Activated naive CD4-positive, alpha-beta T cell treated with anti-CD3 and anti-CD28 coated beads for 36 hours (primary cell): ENCODE measurements at places on chromosomes 4 and X. TPM values are rescaled to one million over a fixed set of nuclear protein-coding genes. Genes with fewer than 3 reads are reported as not detected.
A peak's percentile ranks its signal among the peaks of the same experiment; 100 is the strongest.

- no peak overlapping the region for H3K4me3 ChIP-seq
- peaks cover 3% of the 10 kb centered on the region for H3K27me3 ChIP-seq
- peaks cover 2% of the 10 kb centered on the region for H3K4me1 ChIP-seq
Observed at GRCh38 chrX:50876551-50876950, 34.0 kb upstream of the BMP15 start.

DNA sequence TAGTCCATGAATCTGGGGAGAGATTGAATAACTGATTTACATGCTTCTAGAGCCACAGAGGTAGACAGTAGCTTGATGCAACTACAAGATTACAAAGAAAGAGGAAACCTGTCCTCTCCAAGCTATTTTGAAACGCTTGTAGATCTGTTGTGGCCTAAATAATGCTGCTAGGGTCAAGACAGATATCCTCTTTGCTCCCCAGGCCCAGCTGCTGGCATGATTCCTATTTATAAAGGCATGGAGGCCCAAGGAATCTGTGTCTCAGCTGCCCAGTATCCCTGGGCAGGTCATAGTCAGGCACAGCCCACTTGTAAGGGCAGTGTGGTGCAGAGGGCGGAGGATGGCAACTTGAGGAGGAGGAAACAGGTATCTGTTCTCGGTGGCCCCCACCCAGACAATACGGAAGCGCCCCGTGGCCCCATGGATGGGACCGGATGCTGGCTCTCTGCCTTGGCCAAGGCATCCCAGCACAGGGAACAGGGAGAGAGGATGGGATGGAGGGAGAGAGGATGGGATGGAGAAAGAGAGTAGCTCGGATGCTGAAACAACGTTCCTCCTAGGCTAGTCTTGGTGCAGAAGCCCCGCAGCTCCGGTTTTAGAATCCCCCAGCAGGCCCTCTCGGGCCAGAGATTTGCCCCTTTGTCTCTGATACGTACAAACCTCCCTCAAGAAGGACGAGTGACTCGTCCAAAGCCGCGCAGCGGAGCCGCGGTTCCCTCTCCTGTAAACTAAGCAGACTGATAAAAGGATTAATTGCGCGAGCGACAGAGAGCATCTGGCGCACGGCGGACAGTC is 767 bp upstream of the SMIM20 start:
- peak overlapping the region; percentile 96 for H3K4me3 ChIP-seq
- DNase-seq, result peak; percentile 45
- H3K27me3 ChIP-seq, result no peaks in the 10 kb centered on the region
- H3K27ac ChIP-seq, result peak overlapping the region; percentile 97
- peaks cover 17% of the 10 kb centered on the region for H3K4me1 ChIP-seq
- H3K36me3 ChIP-seq, result peaks cover 3% of the 10 kb centered on the region

The CT55 gene
- total RNA-seq, result not detected

The IL13RA1 gene
- 1.8 TPM for total RNA-seq

DNA sequence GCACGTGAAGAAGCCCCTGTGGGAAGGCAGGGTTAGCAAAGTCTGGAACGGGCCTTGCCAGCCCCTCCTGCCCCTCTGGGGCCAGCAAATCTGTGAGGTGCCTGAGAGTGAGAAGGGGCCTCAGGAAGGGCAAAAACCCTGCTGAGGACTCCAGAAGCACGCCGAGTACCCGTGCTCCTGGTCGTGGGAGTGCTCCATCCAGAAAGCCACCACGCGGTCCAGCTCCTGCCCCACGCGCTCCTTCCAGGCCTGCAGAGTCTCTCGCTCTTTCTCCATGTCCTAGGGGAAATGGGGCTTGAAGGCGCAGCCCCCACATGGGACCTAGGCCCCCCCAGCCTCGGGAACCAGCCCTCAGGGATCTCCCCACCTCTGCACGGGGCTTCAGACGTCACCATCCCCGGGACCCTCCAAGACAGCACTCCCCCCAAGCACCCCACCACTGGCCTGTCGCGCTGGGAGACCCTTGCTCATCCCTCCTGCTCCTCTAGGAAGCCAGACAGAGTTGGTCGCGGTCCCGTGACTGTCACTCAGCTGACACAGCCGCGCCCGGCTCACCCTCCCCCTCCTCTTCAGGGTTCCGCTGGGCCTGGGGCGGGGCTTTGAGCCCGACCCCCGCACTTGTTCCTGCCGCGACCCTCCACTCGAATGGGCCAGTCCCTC is at the start of gene RENBP:
RENBP (minus strand) TSS at position 504 of the 660 bp plus-strand sequence; CDS start at position 471, 33 bp downstream.
- H3K27ac ChIP-seq, result peak within 1 kb of the TSS; percentile 63
- peaks cover 25% of the 10 kb centered on the region for H3K4me1 ChIP-seq
- H3K36me3 ChIP-seq, result peaks cover 5% of the 10 kb centered on the region
- peak within 1 kb of the TSS; percentile 81 for H3K4me3 ChIP-seq

The ITM2A gene
- 99.5 TPM for total RNA-seq

DNA sequence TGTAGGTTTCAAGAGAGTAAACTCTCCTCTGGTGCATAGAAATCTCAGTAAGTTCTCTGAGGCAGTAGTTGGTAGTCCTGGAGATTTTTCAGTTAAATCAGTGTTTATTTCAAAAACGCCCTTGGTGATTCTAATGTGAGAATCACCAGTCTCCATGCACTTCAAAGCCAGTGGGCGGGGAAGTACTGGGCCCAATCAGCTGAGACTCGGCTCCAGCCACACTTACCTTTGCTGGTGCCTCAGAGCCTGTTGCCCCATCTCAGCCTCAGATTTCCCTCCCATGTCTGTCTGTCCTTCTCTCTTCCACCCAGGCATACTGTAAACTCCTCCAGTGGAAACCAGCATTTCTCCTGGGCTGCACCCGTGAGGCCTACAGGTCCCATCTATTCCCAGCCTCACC is 7.4 kb upstream of the MGST2 start:
- H3K4me3 ChIP-seq, result peak overlapping the region; percentile 1
- no peaks in the 10 kb centered on the region for H3K36me3 ChIP-seq
- peak overlapping the region; percentile 83 for H3K27ac ChIP-seq
- peak; percentile 44 for DNase-seq
- H3K27me3 ChIP-seq, result no peaks in the 10 kb centered on the region

- H3K27ac ChIP-seq, result no peak overlapping the region
- no peak overlapping the region for H3K4me3 ChIP-seq
- no peaks in the 10 kb centered on the region for H3K27me3 ChIP-seq
- no peak for DNase-seq
- peaks cover 16% of the 10 kb centered on the region for H3K36me3 ChIP-seq
Observed at GRCh38 chrX:70402721-70403120, 20.4 kb upstream of the GDPD2 start.

The ZNF141 gene
- total RNA-seq, result 23.2 TPM

DNA sequence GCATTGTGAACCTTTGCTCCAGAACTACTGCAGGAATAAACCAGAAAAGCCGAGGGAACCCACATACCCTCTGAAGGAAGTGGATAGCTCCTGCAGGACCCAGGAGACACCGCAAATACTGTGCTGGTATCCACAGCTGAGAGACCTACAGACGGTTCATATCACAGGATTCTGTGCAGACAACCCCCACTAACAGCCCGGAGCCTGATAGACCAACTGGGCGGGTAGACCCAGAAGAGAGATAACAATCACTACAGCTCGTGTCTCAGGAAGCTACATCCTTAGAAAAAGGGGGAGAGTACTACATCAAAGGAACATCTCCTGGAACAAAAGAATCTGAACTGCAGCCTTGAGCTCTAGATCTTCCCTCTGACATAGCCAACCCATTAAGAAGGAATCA is 150.8 kb downstream of the FRAS1 start:
- no peak for DNase-seq
- peaks cover 6% of the 10 kb centered on the region for H3K27me3 ChIP-seq
- no peaks in the 10 kb centered on the region for H3K4me1 ChIP-seq
- no peak overlapping the region for H3K27ac ChIP-seq
- no peaks in the 10 kb centered on the region for H3K36me3 ChIP-seq

- no peaks in the 10 kb centered on the region for H3K27me3 ChIP-seq
- H3K27ac ChIP-seq, result no peak overlapping the region
- peaks cover 2% of the 10 kb centered on the region for H3K36me3 ChIP-seq
- H3K4me1 ChIP-seq, result no peaks in the 10 kb centered on the region
- no peak overlapping the region for H3K4me3 ChIP-seq
Observed at GRCh38 chr4:103118166-103118565, 18.5 kb upstream of the BDH2 start.

DNA sequence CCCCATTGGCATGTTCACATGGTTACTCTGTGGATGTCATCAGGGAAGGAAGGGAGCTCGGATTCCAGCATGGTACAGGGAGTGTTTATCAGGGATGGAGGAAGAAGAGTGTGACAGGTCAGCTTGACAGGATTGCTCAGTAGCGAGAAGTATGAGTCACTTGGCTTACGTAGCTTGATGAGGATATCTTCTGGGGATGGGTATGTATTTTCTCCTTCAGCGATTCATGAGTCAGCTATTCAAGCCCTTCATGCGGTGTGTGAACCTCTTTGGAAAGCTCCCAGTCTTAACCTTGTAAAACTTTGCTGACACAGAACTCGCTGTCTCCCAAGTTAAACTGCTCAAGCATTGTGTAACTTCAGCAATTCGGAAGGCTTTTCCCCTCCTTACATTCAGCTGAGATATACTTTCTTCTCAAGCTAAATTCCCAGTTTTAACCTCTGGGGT is 275.4 kb downstream of the ARHGAP10 start:
- no peaks in the 10 kb centered on the region for H3K27me3 ChIP-seq
- peaks cover 2% of the 10 kb centered on the region for H3K36me3 ChIP-seq
- no peak overlapping the region for H3K4me3 ChIP-seq
- H3K4me1 ChIP-seq, result no peaks in the 10 kb centered on the region
- DNase-seq, result no peak

DNA sequence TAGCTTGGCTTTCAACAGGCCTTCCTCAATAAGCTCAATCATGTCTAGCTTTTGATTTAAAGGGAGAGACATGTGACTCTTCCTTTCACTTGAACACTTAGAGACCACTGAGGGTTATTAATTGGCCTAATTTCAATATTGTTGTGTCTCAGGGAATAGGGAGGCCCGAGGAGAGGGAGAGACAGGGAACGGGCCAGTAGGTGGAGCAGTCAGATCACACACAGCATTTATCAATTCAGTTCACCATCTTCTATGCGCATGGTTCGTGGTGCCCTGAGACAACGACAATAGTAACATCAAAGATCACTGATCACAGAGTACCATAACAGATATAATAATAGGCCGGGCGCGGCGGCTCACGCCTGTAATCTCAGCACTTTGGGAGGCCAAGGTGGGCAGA is 17.8 kb downstream of the ZNF81 start:
- peak; percentile 47 for DNase-seq
- H3K27ac ChIP-seq, result no peak overlapping the region
- no peak overlapping the region for H3K4me3 ChIP-seq
- H3K36me3 ChIP-seq, result peaks cover 7% of the 10 kb centered on the region

DNA sequence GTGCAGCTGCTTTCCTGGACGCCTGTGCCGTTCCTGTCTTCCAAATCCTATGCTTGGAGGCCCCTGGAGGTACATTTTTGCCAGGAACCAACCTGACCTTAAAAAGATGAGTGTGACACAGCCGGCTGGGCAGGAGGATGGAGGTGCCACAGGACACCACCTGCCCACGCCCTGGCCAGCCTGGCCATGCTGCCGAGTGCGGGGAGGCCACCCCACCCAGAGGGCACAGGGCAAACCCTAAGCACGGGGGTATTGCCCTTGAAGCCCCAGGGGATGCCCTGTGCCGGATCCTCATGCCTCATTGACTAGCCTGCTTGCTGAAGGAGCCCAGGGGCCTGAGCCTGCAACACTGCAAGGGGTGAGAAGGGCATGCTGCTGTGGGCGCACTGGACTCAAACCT is 20.1 kb downstream of the FGFR3 start:
- H3K27me3 ChIP-seq, result no peaks in the 10 kb centered on the region
- no peak for DNase-seq
- H3K36me3 ChIP-seq, result peaks cover 8% of the 10 kb centered on the region
- no peak overlapping the region for H3K4me3 ChIP-seq
